Hematopoietic multipotent progenitor cell treated with erythropoietin and hydrocortisone succinate and interleukin-3 and kit ligand, for 15 days (in vitro differentiated cells): ENCODE measurements at places on chromosomes 16 and 17.

- no peak for DNase-seq
Measured at GRCh38 chr16:68749432-68749831, 12.3 kb downstream of the CDH1 start.

DNA sequence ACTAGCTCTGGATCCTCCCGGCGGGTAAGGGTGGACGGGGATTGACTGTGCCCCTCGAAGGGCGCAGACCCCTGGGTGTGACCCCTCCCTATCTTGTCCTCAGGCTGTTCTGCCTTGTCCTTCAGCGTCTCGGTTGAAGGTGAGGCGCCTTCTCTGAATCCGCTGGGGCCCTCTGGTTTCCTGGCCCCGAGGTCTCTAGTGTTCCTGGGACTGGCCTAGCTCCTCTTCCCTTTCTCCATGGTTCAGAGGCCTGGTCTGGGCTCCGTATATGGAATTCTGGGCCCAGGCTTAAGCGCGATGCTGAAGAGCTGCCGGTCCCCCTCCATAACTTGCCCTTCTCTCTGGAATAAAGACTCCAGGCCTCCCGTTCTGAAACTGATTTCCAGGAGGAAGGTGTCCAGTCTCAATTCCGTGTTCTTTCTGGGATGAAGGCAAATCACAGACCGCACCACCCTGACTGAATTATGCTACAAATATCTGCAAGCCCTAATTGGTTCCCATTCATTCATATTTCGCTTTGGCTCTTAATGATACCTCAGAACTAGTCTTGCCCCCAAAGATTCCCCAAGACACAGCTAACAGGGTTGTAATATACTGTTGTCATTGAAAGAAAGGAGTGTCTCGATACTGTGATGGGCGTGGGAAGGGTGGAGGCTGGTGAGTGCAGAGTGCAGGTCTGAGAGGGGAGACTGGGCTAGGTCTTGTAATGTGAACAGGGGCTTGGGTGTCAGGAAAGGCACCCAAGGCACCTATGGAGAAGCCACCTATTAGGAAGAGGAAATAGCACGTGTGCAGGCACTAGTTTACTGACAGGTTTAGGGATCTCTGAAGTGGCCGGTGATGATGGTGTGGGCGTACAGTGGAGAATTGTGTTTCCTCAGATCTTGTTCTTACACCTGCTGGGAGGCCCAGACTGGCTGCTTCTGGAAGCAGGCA lies 851 bp downstream of the EDC4 start:
- DNase-seq: no peak

DNA sequence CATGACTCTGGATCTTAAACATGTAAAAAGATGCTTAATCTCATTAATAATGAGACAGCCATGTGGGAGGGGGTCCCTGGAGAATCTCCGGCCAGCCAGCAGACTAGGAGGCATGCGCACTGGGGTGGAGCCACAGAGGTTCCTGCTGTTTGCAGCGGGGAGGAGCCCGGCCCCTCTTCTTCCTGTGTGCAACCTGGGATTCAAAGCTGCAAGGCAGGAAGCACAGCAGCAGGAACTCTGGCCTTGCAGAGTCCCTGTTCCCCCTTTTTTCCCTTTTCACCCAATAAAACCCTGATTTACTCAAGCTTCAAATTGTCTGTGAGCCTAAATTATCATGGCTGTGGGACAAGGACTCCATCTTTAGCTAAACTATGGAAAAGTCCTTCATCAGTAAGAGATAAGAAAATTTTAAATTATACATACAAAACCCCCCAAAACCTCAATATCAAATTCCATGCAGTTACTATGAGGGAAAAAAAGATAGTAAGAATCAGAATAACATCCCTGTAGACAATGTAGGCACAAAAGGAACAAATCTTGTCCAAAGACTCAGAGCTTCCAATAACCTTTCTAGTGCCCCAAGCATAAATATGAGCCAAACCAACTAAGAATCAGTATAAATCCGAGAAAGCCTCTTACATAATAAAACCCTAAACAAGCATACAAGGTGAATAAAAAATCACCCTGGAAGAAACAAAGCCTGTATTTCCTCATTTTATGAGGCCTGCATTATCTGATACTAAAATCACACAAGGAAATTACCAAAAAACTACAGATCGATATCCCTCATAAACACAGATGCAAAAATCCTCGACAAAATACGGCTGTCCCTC lies 12.1 kb downstream of the CFDP1 start:
- no peak for DNase-seq

DNA sequence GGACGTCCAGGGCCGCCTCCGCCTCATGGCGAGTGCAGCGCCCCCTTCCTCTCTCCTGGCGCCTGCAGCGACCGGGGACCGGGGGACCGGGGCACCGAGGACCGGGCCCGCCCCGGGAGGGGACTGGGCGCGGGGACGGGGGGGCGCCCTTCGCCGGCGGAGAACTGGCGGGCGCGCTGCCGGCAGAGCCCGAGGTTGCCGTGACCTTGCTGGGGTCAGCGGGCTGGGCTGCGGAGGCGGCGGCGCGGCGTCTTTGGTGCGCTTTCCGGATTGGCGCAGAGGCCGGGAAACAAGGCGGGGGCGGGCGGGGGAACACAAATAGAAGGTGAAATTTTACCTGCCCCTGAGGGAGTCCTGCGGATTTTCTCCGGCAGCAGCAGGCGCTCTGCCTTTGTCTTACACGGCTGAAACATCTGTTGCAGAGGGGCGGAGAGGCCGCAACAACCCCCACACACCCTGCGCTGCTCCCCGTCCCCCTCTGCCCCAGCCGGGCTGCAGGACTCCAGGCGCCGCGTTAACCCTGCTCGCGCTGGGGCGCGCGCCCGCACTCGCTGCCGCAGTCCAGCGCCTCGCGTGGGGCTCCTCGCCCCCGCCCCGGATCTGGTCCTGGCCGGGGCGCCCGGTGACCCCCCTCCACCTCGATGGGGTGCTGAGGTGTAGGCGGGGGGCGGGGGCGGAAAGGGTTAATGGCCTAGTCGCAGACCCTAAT lies 53.5 kb downstream of the SREBF1 start:
- DNase-seq: no peak

GRCh38 chr16:53600126-53600525 lies 97.1 kb upstream of the AKTIP start:
- no peak for DNase-seq

DNA sequence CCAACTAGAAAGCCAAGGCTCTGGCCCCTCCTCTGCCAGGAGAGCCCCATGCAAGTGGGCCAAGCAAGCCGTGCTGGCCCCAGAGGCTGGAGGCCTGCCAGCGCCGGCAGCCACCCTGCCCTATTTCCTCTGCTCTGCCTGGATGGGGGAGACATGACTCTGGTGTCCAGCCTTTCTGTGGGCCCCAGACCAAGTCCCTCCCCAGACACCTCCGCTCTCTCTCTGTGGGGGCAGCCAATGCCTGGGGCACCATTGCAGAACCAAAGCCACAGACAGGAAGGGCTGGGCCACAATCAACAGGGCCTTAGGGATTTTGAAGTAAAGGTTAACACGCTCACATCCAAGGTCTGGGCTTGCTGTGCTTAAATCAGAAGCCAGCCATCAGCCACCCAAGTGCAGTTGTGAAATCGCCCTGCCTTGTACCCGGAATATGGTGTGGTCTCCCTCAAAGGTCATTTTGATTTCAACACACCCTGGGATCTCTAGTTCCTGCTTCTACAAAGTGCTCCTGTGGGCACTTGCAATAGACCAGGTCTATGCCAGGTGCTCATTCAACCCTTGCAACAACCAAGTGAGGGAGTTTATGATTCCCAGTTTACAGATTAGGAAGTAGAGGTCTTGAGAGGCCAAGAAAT lies 63.5 kb upstream of the TEX2 start:
- DNase-seq: no peak

GRCh38 chr16:2205104-2205966 lies at the start of gene MLST8:
TSS of gene MLST8 (plus strand) at chr16:2205454. CDS start at chr16:2206086, 632 bp downstream.
- DNase-seq: peak; percentile 90

GRCh38 chr16:50269769-50270509 lies 3.6 kb downstream of the ADCY7 start:
- no peak for DNase-seq

GRCh38 chr16:30983898-30984610 lies 953 bp upstream of the HSD3B7 start:
- DNase-seq: no peak

- DNase-seq: no peak
Measured at GRCh38 chr17:79883202-79883601, 44.0 kb upstream of the CBX4 start.

DNA sequence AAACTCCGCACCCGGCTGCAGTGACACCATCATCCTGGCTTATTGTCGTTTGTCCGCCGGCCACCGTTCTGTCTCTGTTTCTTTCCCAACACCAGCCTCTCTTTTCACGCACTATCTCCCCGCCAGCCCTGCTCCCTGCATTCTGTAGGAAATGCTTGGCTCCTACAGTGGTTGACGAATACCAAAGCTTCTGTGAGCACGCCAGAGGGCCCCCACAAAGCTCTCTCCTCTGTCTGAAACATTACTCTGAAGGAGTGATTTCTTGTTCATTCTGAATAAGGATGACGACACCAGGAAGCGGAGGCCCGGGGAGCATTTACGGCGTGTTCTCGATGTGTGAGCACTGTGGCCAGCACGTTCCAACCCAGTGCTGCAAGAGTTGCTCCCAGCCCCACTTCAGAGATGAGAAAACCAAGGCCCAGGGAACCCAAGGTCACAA lies 58.8 kb downstream of the ADCY9 start:
- no peak for DNase-seq

- no peak for DNase-seq
Measured at GRCh38 chr16:57589374-57589773, 39.1 kb upstream of the ADGRG1 start.

GRCh38 chr16:80723091-80723490 lies 81.3 kb downstream of the CDYL2 start:
- no peak for DNase-seq

GRCh38 chr17:59513934-59514841 lies 51.2 kb upstream of the DHX40 start:
- DNase-seq: no peak

- no peak for DNase-seq
Measured at GRCh38 chr16:12582696-12583095, 221.0 kb downstream of the CPPED1 start.

DNA sequence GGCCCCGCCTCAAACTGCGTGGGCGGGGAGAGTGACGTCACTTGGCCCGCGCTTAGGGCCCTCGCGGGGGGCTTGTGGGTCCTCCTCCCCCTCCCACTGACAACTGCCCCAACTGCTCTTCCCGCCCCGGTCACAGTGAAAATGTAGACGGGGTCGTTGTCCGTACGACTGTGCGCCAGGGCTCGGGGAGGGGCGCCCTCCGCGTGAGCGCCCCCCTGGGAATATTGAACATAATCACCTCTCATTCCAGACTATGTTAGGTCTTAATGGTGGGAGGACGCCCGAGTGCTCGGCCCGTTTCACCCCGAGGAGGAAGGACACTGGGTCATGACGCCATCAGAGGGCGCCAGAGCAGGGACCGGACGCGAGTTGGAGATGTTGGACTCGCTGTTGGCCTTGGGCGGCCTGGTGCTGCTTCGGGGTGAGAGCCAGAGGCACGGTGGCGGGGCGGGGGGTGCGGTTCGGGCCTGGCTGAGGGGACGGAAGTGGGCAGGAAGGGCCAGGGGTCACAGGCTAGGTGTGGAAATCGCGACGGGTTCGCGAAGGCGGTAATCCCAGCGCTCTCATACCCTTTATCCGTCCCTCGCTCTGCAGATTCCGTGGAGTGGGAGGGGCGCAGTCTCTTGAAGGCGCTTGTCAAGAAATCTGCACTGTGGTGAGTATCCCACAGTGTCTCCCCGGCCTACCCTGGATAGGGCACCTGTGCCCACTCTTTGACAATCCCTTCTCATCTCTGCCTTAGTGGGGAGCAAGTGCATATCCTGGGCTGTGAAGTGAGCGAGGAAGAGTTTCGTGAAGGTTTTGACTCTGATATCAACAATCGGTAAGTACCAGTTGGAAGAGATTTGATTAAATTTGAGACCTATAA lies at the start of gene ELP5:
TSS of gene ELP5 (plus strand) at position 40 of the 868 bp plus-strand sequence. CDS start at position 376, 336 bp downstream.
- DNase-seq: peak; percentile 90

DNA sequence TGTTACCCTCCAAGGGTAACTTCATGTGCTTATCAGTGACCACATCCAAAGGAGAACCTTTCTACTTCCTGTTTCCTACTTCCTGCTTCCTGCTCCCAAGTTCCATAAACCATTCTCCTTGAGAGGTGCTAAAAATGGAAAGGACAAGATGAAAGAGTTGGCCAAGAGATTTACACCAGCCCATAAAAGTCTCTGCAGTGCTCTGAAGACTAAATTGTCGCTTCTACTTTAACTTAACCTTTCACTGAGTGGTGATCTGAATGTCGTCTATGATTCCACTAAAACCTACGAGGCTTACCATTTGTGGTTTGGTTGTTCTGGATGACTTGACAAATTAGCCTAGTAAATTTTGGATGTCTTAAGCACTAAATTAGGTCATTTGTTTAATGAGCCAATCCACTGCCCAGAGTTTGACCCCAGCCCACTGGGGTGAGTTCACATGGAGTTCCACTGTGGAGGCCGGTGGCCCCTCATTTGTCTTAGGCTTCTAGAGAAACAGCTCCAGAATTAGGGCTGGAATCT lies 333.1 kb downstream of the FOXL1 start:
- DNase-seq: no peak

- no peak for DNase-seq
Measured at GRCh38 chr16:381012-381788, 578 bp downstream of the PGAP6 start.

GRCh38 chr16:12500771-12501170 lies 302.9 kb downstream of the CPPED1 start:
- no peak for DNase-seq

- DNase-seq: no peak
Measured at GRCh38 chr17:33266611-33267010, 26.5 kb downstream of the ASIC2 start.

DNA sequence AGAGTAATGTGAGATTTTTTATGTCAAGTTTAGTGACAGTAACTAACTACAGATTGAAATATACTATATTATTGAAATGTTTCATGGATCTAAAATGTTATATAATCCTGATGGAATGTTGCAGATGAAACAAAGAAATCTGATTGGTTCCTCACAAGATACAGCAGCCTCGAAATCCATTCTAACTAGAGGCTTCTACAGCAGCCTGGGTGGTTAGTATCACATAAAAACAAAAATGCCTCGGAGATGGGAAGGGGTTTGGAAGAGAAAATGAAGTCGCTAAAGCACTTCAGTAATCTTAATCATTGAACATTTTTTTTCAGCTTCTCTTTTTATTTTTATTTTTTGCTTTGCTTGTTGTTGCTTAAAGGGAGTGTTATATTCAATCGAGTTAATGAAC lies 75.2 kb downstream of the TANC2 start:
- DNase-seq: no peak

DNA sequence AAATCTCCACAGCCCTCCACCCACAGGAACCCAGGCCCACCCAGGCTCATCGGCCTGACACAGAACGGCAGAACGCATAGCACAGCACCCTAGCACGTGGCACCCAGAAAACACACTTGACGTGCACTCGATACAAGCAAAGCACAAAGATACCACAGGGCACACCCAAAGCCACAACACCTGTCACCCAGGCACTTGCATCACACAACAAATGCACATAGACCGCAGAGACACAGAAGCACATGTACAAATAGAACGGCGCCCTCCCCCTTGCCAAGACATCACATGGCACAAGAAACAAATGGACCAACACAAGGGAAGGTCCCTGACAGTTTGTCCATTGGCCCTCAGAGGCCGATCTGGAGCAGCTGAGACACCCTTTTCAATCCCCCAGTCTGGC lies 147.7 kb upstream of the WSCD1 start:
- no peak for DNase-seq

GRCh38 chr16:1642148-1642547 lies 30.0 kb downstream of the CRAMP1 start:
- DNase-seq: no peak

- peak; percentile 39 for DNase-seq
Measured at GRCh38 chr17:39235555-39236449, 10.1 kb upstream of the STAC2 start.
